Cortex of kidney (tissue), 1 donor: ENCODE measurements at places on chromosomes 6 and 20.
A peak's percentile ranks its signal among the peaks of the same experiment; 100 is the strongest.

GRCh38 chr6:146543940-146544615, 445 bp downstream of the RAB32 start:
- DNase-seq: no peak

DNA sequence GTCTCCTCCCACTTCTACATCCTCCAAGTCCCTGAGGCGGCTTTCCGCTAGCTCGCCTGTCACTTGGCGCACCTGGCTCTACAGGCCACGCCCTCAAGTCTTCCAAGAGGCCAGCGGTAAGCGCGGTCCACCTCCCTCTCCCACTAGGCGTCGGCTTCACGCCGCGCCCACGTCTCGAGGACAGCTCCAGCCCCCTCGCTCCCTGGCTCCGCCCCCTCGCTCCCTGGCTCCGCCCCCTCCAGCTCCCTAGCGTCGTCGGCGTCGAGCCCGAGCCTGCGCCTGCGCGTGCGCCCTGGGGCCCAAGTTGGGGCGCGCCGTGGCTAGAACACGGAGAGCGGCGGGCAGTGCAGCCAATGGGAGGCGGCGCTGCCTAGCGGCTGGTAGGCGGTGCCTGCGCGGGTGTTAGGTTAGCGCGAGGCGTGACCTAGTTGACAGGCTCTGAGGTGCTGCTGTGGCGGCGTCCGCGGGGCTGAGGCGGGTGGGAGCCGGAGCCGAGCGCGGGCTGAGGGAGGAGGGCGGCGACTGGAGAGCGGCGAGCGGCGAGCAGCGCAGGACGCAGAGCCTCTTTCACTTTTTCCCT, at the start of gene MACROD2:
MACROD2 (plus strand) TSS at position 431 of the 580 bp plus-strand sequence.
- peak; percentile 85 for DNase-seq

DNA sequence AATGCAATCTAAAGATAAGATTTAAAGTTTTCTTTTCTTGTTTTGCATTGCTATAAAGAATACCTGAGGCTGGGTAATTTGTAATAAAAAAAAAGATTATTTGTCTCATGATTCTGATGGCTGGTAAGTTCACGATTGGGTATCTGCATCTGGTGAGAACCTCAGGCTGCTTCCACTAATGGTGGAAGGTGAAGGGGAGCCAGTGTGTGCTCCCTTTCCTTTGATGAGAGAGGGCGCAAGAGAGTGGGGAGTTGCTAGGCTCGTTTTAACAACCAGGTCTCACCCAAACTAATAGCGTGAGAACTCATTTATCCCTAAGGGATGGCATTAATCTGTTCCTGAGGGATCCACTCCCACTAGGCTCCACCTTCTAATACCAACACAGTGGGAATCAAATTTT, 353.2 kb downstream of the BTBD3 start:
- no peak for DNase-seq

- no peak for DNase-seq
These were observed 23.8 kb downstream of the MAS1 start for GRCh38 chr6:159914565-159914923.

- DNase-seq: no peak
These were observed 8.7 kb downstream of the GPLD1 start for GRCh38 chr6:24480705-24481104.

DNA sequence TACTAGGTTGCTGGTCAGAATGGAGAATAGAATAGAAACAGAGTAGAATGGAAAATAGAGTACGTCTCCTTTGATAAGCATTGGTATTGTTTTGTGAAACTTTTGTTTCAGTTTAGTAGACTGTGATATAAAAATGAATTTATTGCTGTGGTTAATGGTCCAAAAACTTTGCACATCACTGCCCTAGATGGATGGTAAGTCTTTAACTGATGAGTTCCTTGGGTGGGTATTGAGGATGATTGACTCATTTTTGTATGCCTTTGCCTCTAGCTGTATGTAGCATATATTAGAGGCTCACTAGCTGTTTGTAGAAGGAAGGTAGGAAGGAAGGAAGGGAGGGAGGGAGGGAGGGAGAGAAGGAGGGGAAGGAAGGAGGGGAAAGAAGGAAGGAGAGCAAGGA, 48.3 kb downstream of the ZDHHC14 start:
- DNase-seq: no peak

DNA sequence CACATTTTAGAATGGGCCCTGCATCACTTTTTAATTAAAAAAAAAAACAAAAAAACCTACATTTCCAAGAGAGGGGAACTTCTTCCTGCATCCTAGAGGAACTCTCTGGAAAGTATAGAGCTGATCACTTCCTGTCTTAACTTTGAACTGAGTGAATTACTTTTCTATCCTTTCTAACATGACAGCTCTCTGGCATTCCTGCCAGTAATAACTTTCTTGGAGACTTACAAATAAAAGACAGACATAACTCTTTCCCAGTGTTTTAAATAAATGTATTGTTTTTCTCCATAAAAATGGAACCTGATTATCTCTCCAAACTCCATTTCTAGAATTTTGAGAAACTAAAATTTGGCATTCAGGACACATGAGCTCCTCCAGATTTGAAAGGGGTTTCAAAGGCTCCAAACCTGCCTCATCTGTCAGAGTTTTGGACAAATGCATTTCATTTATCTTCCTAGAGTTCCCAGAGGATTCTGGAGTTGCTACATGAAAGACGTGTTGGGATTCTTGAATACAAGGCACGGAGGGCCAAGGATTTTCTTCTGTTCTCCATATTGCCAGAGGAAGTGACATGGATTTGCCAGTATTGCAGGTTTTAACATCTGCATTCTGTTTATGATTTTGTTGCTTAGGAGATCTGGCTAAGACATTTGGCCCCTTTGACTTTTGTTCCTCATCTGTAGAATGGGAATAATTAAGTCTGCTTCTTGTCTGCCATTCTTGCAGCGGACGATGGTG, 2.0 kb upstream of the SMOC2 start:
- no peak for DNase-seq
